Activated naive CD4-positive, alpha-beta T cell treated with anti-CD3 and anti-CD28 coated beads, Interleukin-2, amount 10 ng/mL, durations not matched to agents 7 days and 5 days (primary cell): ENCODE measurements at places on chromosomes 1 and 21.

GRCh38 chr1:228852024-228852423, 116.7 kb downstream of the RHOU start:
- DNase-seq, result no peak

- no peak for DNase-seq
These were observed 369.6 kb upstream of the ADGRL2 start for GRCh38 chr1:81430955-81431623.

DNA sequence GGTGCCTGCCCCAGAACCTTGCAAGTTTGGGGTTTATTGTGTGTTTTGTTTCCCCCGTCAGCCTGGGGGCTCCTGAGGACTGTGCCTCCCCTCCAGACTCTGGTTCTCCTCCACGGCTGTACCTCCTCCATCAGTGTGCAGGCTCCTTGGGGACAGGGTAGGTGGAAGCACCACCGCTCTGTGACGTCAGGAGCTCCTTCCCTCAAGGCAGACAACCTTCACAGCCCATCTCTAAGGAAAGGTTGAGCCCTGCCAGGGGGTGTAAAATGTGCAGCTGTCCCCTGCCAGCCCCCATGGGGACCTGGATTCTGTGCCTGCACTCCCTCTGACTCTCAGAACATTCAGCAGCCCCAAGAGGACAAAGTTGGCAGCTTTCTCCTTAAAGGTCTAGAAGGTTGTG, 465 bp upstream of the HSPB7 start:
- DNase-seq, result no peak

- no peak for DNase-seq
These were observed 179.6 kb downstream of the LMO4 start for GRCh38 chr1:87508247-87508787.

DNA sequence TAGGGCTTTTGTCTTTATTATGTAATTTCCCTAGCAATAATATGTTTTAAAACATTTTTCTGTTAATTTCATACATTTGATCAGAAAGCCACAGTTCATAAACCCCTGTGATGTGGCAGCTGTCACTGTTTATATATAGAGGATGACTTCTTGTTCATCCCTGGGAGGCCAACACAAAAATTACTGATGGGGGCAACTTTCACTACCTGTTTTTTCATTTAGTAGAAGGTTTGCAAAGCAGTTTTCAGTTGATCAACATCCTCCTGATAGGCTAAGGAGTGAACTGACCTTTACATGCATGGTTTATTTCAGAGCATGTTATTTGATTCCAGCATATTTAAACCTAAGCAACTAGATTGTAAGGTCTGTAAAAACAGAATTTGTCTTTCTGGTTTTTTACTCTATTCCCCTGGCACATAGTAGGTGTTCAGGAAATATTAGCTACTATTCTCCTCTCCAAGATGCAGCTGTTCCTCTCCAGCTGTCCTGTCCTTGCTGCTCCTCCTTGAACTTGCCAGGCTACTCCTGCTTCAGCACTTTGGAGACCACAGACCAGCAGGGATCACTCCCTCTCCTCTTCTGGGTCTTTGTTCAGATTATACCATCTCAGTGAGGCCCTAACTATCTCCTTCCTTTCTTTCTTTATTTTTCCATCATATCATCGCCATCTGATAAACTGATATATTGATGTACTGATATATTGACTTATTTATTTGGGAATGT, 54.7 kb downstream of the ROR1 start:
- no peak for DNase-seq
